ENCODE measurements at places on chromosomes 11 and 22.

DNA sequence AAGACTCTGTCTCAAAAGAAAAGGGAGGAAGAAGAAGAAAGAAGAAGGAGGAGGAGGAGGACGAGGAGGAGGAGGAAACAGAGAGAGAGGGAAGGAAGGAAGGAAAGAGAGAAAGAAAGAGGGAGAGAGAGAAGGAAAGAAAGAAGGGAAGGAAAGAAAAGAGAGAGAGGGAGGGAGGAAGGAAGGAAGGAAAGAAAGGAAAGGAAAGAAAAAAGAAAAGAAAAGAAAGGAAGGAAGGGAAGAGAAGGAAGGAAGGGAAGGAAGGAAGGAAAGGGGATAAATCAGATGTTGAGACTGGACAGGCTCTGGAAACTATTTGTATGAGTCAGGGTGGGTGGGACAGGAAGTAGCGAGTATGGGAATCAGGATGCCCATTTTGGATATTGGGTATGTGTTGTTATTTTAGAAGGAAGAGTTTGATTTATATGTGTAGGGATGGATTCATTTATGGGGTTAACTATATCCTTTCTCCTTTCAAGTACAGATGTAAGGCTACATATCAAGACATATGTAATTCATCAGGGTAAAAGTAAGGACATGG, 6.0 kb upstream of the RPL3 start:
- DNase-seq = no peak

GRCh38 chr22:50058906-50059880, 1.1 kb upstream of the TTLL8 start:
- DNase-seq = peak; percentile 92

DNA sequence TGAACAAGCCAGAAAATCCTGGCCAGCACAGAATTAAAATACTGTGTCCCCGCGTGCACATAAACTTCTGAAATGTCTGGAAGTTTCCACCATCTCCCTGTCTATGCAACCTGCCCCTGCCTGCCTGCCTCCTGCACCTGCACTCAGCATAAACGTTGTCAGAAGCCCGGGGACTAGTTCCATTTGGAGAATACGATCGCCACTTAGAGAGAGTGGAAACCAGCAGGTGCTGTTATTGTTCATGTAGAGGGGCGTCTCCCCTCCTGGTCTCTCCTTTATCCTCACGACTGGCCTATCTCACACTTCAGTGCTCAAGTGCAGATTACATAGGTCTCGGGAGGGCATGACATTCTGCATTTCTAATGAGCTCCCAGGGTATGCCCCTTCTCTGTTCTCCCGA, 35.6 kb downstream of the MPPED1 start:
- no peak for DNase-seq

- DNase-seq = no peak
Observed at GRCh38 chr11:45440111-45440510, 154.0 kb upstream of the SYT13 start.

DNA sequence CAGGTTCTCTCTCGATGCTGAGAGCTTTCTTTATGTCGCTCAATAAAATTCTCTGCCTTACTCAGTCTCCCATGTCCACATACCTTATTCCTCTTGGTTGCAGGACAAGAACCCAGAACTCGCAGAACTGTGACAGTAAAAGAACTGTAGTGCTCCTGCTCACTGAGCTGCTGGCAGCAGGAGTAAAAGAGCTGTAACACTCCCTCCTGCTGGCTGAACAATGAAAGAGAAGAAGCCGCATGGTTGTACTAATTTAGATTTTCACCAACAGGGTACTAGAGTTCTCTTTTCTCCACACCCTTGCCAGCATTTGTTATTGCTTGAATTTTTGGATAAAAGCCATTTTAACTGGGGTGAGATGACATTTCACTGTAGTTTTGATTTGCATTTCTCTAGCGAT, 433.2 kb downstream of the GUCY1A2 start:
- peak; percentile 7 for DNase-seq

DNA sequence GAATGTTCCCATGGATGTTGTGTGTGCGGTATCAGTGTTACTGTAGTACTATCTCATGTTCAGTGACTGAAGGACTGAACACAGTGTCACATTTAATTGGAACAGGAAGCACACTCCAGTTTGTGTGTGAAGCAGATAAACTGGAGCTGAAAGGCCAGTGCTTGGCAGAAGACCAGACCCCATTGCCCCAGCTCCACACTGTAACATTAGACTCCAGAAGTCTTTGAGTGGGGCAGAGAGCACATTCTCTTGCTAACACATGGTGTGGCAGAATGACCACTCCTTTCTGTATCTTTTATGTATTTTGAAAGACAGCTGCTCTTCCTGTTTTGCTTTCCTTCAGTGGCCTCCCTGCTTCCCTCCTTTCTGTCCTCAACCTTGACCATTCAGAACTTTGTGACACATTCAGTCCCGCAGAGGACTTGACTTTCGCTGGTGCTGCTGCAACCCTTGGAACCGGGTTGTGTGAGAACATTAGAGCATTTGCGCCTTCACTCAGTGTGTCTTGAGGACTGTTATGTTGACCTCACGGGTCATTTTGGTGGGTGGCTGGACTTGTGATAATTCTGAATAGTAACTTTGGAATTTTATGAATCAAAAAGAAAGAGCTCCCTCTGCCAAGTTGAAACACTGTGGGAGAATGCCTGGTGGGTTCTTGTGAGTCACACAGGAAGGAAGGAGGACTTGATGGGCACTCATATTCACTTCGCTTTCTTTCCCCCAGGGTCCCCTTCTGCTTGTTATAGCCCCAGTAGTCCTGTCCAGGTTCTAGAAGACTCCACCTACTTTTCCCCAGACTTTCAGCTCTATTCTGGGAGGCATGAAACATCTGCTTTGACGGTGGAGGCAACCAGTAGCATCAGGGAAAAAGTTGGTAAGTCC, 26.4 kb downstream of the AMOTL1 start:
- peak; percentile 32 for DNase-seq

GRCh38 chr11:35478471-35479091, 46.8 kb downstream of the PAMR1 start:
- no peak for DNase-seq

DNA sequence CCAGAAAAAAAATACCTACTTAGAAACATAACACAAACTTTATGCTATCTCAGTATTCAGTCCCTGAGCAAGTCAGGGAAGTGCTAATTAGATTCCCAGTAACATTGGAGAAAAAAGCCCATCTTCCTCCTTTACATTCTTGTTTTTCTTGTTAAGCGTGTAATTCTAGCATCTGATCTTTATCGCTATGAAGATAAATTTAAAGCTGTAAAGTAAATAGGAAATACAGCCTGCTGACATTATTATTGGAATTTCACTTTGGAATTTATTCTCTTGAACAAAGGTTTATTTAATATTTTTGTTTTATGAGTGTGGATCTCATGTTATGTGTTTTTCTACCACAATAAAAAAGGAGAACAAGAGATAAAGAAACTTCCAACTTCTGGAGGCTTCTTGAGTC, 13.9 kb downstream of the ALKBH3 start:
- no peak for DNase-seq

DNA sequence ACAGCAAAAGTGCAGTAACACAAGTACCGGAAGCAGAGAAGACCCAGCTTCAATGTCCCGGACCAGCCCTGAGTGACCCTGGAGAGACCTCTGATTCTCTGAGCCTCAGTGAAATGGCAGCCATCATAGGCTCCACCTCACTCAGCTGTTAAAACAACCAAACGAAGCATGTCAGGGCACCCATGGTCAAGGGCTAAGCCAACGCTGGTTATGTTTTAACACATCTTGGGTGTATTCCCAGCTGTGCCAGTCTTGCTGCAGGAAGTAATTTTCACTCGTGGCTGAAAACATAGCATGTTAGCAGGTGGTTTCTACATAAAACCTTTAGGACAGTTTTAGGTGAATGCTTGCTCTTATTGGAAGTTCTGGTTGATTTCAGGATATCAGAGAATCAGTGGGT, 30.9 kb downstream of the LMO2 start:
- DNase-seq = no peak

DNA sequence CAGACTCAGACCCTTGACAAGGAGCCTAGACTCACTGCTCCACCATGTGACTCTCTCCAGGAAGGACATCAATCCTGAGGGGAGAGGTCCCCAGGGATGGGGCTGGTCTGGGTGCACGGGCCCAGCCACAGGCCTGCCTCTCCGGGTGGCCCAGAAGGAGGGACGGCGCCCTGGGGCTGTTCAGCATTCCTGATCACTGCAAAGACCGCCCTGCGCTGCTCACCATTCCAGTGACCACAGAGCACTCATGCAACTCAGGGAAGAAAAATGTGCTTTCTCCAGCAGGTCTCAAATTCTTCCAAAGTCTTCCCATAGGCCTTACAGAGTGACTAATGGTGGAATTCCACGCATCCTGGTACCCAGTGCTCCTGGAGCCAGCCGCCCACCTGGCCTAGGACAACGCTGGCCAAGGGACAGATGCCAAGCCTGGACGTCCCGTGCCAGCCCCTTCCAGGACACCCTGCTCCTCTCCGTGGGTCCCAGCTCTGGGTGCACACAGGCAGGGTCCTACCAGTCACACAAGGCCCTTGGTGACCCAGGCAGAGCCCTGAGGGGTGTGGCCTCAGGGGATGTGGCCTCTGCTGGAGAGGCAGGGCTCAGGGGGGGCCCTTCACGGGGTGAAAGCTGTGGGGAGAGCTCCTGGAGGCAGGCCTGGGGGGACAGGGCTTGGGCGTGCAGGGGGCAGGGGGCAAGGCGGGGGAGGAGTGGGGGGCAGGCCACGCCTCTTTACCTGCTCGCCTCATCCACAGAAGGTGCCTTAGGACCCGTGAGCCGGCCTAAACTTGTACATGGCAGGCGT, 178.8 kb downstream of the IGLL1 start:
- DNase-seq = no peak
